ENCODE measurements at places on chromosomes 16 and 17.

GRCh38 chr16:56116577-56116964 lies 74.7 kb upstream of the GNAO1 start:
- peaks cover 4% of the 10 kb centered on the region for H3K4me1 ChIP-seq
- DNase-seq: no peak
- H3K4me3 ChIP-seq: no peak overlapping the region
- no peak overlapping the region for H3K27ac ChIP-seq
- H3K27me3 ChIP-seq: no peaks in the 10 kb centered on the region

DNA sequence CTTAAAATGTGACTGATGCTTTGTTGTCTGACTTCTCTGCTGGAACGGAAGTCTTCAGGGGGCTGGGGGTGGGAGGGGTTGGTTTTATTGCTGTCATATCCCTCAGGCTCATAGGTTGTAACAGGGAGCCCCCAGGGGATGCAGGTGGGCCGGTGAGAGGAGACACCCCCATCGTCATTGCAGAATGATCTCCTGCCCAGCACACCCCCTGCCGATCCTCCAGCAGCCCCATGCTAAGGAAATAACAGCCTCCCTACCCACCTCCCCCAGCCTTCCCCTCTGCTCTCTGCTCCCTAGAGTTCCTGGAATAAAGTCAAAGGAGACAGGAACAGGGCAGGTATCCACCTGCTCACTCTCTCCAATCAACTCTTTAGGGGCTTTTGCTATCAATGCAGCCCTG lies 270.1 kb upstream of the TNRC6C start:
- H3K4me3 ChIP-seq: no peak overlapping the region
- H3K27me3 ChIP-seq: peaks cover 24% of the 10 kb centered on the region
- no peak for DNase-seq
- peaks cover 20% of the 10 kb centered on the region for H3K4me1 ChIP-seq
- H3K36me3 ChIP-seq: no peaks in the 10 kb centered on the region

DNA sequence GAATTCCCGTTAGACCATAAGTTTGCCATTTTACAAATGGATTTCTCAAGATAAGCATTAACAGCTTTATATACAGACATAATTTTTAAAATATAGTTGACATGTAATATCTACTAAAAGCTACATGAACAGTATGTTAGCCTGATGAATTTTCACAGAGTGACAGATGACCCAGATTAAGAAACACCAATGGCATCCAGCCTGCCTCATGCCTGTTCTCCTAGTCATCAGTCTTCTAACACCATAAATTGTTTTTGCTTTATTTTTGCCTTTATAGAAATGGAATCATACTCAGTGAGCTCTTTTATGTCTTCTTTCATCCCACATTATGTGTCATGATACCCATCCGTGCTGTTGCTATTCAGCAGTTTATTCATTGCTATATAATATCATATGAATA lies 80.0 kb downstream of the ATF7IP2 start:
- H3K4me1 ChIP-seq: no peaks in the 10 kb centered on the region
- peaks cover 12% of the 10 kb centered on the region for H3K36me3 ChIP-seq
- no peak for DNase-seq
- H3K4me3 ChIP-seq: no peak overlapping the region
- no peaks in the 10 kb centered on the region for H3K27me3 ChIP-seq

DNA sequence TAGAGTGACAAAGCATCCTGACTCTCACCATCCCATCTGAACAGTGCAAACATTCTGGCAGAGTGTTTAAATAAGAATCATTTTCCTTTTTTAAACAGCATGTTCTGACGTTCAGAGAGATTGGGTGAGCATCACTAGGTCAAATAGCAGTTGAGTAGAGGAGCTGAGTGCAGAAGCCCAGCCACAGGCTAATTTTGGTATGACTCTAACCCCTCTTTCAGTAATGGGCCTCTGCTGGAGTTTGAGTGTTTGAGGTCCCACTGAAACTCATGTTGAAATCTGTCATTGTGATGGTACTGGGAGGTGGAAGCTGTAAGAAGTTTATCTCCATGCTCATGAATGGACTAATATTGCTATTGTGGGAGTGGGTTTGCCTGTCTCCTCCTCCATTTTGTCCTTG lies 194.4 kb downstream of the SALL1 start:
- H3K27ac ChIP-seq: peak overlapping the region; percentile 46
- peaks cover 47% of the 10 kb centered on the region for H3K27me3 ChIP-seq

GRCh38 chr16:63223851-63224250 lies 1187.6 kb upstream of the CDH8 start:
- no peak for DNase-seq
- no peak overlapping the region for H3K27ac ChIP-seq
- no peak overlapping the region for H3K4me3 ChIP-seq
- no peaks in the 10 kb centered on the region for H3K27me3 ChIP-seq
- no peaks in the 10 kb centered on the region for H3K36me3 ChIP-seq

- H3K36me3 ChIP-seq: peaks cover 2% of the 10 kb centered on the region
- peaks cover 27% of the 10 kb centered on the region for H3K4me1 ChIP-seq
- H3K4me3 ChIP-seq: no peak overlapping the region
These were observed 104.5 kb downstream of the CRLF3 start for GRCh38 chr17:30720013-30720471.

- H3K4me3 ChIP-seq: no peak overlapping the region
- H3K36me3 ChIP-seq: peaks cover 3% of the 10 kb centered on the region
These were observed 110.6 kb downstream of the METRNL start for GRCh38 chr17:83190004-83190385.

DNA sequence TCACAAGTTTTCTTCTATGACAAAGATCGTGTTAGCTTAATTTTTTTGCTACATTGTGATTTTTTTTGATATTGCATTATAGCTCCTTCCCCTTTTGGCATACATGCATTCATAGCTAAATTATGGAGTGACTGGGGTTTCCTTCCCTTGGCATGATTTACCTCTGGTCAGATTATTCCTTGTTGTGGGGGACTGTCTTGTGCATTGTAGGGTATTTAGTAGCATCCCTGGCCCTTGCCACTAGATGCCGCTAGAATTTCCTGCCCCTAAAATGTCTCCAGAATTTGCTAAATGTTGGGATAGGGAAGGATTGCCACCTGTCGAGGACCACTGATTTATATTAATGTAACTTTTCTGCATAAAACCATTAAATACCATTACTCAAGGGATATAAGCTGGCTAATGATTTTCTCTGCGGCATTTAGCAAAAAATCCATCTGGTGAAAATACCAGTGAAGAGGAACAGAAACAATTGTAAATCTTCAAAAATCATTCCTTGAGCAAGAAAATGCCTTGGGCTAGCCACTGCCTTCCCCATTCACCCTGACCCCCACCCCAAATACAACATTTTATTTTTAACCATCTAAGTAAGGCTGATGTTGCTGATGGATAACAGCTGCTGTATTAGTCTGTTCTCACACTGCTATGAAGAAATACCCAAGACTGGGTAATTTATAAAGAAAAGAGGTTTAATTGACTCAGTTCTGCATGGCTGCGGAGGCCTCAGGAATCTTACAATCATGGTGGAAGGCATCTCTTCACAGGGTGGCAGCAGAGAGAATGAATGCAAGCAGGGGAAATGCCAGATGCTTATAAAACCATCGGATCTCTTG lies 195.2 kb downstream of the MAP2K6 start:
- no peaks in the 10 kb centered on the region for H3K27me3 ChIP-seq
- no peaks in the 10 kb centered on the region for H3K4me1 ChIP-seq
- no peak overlapping the region for H3K4me3 ChIP-seq
- DNase-seq: no peak

- H3K27me3 ChIP-seq: no peaks in the 10 kb centered on the region
- no peak overlapping the region for H3K27ac ChIP-seq
- H3K36me3 ChIP-seq: no peaks in the 10 kb centered on the region
- H3K4me3 ChIP-seq: no peak overlapping the region
- peaks cover 8% of the 10 kb centered on the region for H3K4me1 ChIP-seq
- DNase-seq: no peak
These were observed 15.5 kb downstream of the SPNS2 start for GRCh38 chr17:4514206-4514605.

DNA sequence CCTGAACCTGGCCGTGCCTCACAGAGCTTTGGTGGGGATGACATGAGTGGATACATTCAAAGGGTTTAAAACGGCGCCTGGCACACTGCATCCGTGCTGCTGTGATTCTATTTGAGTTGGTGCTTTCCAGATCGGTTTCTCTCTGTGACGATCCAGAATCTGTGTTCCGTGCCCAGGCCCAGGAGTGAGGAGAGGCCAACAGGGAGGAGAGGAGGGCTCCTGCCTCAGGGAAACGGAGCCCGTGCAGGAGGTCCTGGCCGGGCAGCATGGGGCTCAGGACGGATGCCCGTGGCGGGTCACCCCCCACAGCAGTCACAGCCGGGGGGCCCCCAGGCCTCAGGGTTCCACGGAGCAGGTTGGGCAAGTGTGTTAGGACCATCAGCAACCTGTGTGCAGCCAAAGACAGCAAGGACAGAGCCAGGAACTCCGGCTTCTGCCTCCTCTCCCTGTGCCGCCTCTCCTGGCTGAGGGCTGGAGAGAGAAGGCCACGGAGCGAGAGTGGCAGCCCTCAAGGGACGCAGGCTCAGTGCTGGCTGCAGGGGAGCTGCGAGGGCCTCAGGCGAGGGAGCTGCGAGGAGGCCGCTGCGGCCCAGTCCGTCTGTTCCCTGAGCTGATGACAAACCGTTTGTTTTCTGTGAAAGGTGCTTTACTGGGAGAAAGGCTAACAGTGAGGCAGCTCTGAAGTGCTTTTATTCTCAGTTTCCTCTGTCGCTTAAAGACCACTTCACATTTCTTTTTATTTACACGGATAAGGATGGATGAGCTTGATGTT lies 99.3 kb downstream of the METRNL start:
- H3K27me3 ChIP-seq: no peaks in the 10 kb centered on the region
- H3K4me1 ChIP-seq: peaks cover 6% of the 10 kb centered on the region
- H3K27ac ChIP-seq: no peak overlapping the region
- H3K4me3 ChIP-seq: no peak overlapping the region
- no peaks in the 10 kb centered on the region for H3K36me3 ChIP-seq
- no peak for DNase-seq

DNA sequence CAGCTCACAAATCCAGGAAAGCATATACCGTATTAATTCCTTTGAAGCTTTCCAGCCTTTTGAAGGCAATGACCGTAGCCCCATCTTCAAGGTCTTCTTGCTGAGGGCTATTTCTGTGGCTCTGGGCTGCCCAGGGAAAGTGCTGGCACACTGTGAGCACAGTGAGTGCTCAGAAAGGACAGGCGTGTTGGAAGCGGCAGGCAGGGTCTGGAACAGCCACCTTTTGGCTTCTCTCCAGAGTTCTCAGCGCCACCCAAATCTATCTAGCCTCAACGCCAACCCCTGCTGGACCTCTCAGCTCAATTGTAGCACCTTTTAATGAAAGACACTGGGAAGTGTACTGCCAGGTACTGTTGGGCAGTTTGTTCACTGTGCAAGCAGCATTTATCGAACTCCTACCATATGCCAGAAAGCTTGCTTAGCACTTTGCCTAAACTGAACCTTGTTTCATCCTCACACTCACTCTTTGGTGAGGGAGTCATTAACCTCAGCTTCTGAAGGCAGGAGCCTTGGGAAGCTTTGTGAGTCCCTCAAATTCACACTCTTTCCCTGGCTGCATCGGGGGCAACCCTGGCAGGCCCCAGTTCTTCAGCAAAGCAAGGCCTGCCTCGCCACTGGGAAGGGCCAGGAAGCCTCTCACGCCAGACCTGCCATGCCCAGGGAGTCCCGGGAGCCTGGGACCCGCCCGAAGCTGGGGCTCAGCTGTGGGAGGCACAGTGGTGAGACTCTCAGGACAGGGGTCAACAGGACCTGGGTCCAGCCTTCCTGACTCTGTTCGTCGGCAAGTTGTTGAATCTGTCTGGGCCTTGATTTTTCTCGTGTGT lies 13.5 kb upstream of the CIBAR2 start:
- no peak for DNase-seq
- no peaks in the 10 kb centered on the region for H3K27me3 ChIP-seq
- no peak overlapping the region for H3K4me3 ChIP-seq
- no peak overlapping the region for H3K27ac ChIP-seq
- no peaks in the 10 kb centered on the region for H3K4me1 ChIP-seq

DNA sequence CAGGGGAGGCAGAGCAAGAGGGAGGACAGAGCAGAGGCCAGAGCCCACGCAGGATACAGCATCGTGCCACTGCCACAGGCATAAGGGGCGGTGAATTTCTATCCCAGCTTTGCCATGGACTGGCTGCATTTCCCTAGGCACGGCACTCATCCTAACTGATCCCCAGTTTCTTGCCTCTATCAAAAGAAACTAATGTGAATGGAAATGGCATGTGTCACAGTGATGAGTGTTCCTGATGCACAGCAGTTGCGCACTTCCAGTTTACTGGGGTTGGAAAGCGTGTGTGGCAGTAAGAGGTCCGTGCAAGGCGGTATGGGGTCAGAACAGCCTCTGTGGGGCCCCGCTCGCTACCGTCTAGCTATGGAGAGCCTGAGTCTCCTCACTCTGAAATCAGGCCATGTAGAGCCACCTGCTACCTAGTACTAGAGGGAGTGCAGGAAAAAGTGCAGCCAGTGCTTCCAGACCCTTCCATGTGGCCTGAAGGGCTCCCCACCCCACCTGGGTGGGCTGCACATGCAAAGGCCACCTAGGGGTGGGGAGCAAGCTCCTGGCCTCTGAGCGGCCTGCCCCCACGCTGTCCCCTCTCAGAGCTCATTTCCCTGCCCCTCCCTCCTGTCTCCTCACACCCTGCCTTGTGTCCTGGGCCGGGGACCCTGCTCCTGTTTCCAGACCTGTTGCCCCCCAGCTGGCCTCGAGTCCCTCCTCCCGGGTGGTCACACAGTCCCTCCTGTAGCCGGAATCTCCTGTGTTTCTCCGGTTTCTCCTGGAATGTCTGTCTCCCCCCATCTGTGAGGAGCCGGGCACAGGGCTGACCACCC lies 5.0 kb upstream of the KCNJ18 start:
- H3K4me3 ChIP-seq: no peak overlapping the region
- H3K36me3 ChIP-seq: no peaks in the 10 kb centered on the region
- H3K4me1 ChIP-seq: no peaks in the 10 kb centered on the region
- H3K27me3 ChIP-seq: no peaks in the 10 kb centered on the region

GRCh38 chr17:74514632-74515334 lies 16.5 kb downstream of the CD300LB start:
- DNase-seq: no peak
- H3K36me3 ChIP-seq: peaks cover 14% of the 10 kb centered on the region

- H3K4me3 ChIP-seq: no peak overlapping the region
- H3K36me3 ChIP-seq: peaks cover 10% of the 10 kb centered on the region
- no peak overlapping the region for H3K27ac ChIP-seq
- H3K4me1 ChIP-seq: peaks cover 5% of the 10 kb centered on the region
- H3K27me3 ChIP-seq: no peaks in the 10 kb centered on the region
These were observed 482 bp downstream of the DCTPP1 start for GRCh38 chr16:30429418-30429677.

- no peak overlapping the region for H3K27ac ChIP-seq
- no peaks in the 10 kb centered on the region for H3K4me1 ChIP-seq
- peaks cover 43% of the 10 kb centered on the region for H3K27me3 ChIP-seq
- H3K4me3 ChIP-seq: no peak overlapping the region
- H3K36me3 ChIP-seq: no peaks in the 10 kb centered on the region
These were observed 263.6 kb upstream of the DYNLRB2 start for GRCh38 chr16:80277182-80277581.

All from central memory CD8-positive, alpha-beta T cell (primary cell).